Transverse colon (tissue), 4 donors: ENCODE measurements at places on chromosomes 12 and 14.

GRCh38 chr12:84077679-84078078, 834.9 kb downstream of the SLC6A15 start:
- no peak for DNase-seq

DNA sequence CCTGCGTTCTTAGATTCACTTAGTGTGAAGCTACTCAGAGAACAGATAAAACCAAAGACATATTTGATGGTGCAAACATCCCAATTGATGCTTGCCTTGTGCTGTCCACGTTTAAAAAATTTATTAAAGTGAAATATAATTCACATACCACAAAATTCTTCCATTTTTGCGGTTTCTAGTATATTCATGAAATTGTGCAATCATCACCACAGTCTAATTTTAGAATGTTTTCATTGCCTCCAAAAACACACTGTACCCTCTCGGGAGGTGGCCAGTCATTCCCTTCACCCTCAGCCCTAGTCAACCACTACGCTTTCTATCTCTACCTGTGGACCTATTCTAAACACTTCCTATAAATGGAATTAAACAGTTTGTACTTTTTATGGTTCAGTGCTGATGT, 1109.2 kb downstream of the FLRT2 start:
- DNase-seq, result no peak

- no peak for DNase-seq
Measured at GRCh38 chr14:72557671-72558070, 336.2 kb downstream of the DPF3 start.

- DNase-seq, result no peak
Measured at GRCh38 chr14:92437729-92438285, 75.8 kb upstream of the RIN3 start.

DNA sequence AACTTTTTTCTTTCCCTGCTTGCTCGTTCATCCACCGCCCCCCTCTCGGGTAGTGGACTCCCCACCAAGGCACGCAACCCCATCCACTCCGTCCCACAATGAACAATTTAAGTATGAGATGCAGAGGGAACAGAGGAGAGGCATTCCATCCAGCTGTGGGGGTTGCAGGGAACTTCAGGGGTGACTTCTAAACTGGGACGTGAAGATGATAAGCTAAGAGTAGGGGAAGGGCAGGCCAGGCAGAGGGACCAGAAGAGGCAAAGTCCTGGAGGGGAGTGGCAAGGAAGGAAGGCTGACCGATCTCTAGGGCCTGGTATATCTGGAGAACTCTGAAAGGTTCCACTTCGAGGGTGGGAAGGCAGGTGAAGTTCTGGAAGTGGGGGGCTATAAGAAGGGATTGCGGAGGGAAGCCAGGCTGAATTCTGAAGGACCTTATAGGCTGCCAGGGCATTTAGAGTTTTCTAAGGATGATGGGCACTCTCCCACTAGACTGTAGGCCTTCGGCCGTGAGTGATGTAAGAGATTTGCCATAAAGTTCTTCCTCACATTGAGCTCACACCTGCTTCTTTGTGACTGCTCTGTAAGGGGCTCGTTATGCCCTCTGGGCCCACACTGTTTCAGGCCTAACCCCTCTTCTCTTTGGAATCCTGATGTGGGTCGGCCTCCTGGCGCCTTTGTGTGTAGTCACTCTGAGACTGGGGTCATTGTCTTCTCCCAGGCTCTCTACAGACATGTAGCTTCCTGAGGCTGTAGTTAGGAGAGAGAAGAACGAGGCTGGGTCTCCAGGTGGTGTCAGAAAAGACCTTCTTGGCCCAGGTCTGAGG, 12.1 kb downstream of the NFATC4 start:
- DNase-seq, result no peak

- DNase-seq, result no peak
Measured at GRCh38 chr12:15966426-15966825, 55.3 kb downstream of the DERA start.

GRCh38 chr14:104094056-104094708, 8.7 kb downstream of the ASPG start:
- DNase-seq, result peak; percentile 32

- DNase-seq, result no peak
Measured at GRCh38 chr14:49464885-49465284, 121.3 kb downstream of the RPS29 start.

GRCh38 chr14:99338313-99338712, 66.3 kb upstream of the BCL11B start:
- DNase-seq, result no peak

DNA sequence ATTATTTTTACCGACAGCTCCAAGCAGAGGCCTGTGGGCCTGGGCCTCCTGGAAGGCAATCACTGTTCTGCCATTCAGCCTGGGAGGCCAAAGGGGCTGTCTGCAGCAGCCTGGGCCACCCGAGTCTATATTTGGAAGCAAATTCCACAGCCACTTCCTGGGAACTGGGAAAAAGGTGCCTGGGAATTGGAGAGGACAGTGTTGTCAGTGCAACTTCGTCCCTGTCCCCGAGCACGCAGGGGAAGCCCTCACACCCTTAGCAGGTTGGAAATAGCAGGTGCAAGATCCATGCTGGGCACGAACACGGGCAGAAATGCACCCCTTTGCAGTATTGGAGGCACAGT, 9.6 kb upstream of the TBX5 start:
- no peak for DNase-seq
